Hematopoietic multipotent progenitor cell treated with erythropoietin and hydrocortisone succinate and interleukin-3 and kit ligand, for 17 days (in vitro differentiated cells): ENCODE measurements at places on chromosomes 6 and 20.

GRCh38 chr6:115740907-115741306 lies 319.8 kb downstream of the FRK start:
- no peak for DNase-seq

DNA sequence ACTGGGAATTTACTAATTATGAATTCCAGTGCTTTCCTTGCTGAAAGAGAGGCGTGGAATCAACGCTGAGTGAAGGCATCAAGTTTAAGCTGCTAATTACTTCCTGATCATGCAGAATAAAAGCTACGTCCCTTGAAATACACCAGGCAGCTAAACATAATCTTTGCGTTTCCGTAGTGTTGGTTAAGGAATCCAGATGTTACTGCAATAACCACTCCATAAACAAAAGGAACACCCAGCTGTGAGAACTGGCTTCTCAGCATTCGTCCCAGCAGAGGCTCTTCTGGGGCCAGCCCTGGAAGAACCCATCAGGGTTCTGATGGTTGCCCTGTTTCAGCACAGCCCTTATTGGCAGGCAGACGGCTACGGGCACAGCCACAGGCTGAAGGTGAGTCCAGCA lies 111.4 kb downstream of the CDH26 start:
- no peak for DNase-seq

DNA sequence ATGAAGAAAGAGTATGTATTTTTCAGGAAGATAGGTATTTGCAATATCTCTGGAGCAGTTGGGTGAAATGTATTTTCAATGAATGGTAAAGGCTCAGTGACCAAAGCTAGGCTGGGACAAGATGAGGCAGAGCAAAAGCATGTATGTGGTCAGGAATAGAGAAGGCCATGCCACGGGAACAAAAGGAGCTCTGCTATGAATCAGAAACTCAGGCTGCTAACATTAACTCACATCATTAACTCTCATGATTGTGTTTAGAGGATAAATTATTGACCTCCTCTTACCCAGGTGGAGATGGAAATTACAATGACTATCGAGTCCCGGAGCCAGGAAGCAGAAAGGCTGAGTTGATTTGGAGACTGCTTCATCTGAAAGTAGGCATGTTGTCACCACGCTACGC lies 220.2 kb downstream of the FUT9 start:
- no peak for DNase-seq

- DNase-seq: peak; percentile 74
Measured at GRCh38 chr6:27838945-27839625, 73.1 kb downstream of the OR2B2 start.

- no peak for DNase-seq
Measured at GRCh38 chr20:46512943-46513844, at the start of gene ZNF334. TSS of gene ZNF334 (minus strand) at chr20:46513559. CDS start at chr20:46512102, 1,457 bp downstream.

DNA sequence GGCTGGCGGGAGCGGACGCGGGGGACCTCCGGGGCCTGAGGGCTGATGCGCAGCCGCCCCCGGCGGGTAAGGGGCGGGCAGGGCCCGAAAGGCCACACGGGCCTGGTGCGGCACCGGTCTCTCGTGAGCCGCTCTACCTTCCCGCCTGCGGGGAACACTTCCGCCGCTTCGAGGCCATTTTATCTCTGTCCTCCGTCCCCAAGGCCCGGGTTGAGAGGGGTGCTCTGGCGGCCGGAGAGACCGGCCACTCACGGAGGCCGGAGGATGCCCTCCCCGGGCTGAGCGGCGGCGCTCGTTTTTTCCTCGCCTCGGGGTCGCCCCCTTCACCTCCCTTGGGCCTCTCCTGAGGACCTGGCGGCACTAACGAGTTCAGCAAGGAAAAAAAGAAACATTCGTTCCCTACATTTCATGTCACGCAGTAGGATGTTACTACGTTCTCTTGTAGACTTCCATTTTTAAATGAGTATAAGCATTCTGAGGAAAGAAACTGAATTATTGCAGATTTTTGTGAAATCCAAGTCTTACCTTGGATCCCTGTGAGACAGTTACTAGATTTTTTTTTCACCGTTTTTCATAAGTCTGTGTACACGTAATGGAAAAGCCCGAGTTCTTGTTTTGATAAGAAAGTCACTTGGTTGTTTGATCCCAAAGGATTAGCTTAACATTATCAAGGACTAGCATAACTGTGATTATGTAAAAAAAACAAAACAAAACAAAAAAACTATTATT lies 575 bp downstream of the WTAP start:
- peak; percentile 71 for DNase-seq

DNA sequence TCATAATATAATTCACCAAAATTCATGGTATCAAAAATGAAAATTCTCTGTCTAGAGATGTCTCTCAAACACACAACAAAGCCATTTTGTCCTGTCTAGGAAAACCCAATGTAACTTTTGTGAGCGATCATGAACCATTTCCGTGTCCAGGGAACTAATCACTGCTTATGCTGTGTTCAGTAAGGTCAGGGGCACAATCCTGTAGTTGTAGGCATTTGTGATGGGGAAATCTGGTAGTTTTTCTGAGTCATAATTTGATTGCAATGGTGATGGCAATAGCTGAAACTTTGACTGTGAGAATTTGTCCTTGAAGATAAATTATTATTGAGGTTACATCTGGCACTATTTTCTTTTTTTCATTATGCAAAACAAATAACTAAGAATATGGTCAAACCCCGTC lies 21.0 kb upstream of the GCLC start:
- DNase-seq: no peak

- DNase-seq: no peak
Measured at GRCh38 chr6:131954059-131954774, 3.0 kb upstream of the CCN2 start.

DNA sequence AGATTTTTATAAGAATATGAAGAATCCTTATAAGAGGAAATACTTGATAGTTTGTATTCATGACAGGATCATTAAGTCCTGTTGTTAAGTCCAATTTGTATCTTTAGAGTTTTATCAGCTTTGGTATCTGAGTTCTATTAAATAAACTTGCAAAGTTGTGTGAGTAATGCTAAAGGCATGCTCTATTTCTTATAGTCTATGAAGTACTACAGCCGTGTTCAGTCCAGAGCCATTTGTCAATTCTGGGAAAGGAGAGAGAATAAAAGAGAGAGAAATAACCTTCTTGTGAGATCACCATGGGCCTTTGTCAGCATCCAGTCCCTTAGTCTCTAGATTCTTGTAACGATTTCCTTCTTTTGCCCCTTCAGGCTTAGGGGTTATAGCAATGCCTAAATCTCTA lies 181.2 kb upstream of the POU3F2 start:
- DNase-seq: no peak

GRCh38 chr6:133673056-133673455 lies 215.9 kb upstream of the TCF21 start:
- no peak for DNase-seq

- no peak for DNase-seq
Measured at GRCh38 chr6:73309785-73310502, 44.1 kb downstream of the DPPA5 start.

DNA sequence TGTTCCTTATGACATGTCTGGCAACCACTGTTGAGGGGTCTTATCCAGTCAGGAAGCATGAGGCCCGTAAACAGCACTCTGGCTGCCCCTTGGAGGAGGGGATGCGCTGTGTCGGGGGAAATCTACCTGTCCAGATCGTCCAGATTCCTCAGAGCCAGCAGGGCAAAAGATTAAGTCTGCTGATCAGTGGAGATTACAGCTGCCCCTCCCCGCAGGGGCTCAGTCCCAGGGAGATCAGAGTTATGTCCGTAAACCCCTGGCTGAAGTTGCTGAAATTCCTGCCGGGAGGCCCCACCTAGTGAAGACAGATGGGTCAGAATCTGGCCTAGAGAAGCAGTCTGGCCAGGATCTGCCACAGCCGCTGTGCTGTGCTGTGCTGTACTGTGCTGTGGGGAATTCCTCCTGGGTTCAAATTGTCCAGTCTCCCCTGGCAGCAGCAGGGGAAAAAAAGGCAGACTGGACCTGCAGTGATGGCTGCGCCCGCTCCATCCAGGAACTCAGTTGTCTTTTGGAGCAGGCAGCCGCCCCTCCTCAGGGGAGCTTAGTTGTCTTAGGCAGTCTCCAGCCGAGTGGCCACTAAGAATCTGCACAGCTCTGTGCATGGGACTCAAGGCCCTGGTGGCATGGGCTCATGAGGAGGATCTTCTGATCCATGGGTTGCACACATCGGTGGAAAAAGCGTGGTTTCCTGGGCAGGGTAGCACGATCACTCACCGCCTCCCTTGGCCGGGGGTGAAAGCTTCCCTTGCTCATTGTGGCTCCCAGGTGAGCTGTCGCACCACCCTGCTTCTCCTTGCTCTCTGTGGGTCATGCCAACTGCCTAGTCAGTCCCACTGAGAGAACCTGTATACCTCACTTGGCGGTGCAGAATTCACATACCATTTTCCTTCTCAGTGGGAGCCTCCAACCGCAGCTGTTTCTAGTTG lies 1368.8 kb upstream of the ADGRB3 start:
- no peak for DNase-seq

DNA sequence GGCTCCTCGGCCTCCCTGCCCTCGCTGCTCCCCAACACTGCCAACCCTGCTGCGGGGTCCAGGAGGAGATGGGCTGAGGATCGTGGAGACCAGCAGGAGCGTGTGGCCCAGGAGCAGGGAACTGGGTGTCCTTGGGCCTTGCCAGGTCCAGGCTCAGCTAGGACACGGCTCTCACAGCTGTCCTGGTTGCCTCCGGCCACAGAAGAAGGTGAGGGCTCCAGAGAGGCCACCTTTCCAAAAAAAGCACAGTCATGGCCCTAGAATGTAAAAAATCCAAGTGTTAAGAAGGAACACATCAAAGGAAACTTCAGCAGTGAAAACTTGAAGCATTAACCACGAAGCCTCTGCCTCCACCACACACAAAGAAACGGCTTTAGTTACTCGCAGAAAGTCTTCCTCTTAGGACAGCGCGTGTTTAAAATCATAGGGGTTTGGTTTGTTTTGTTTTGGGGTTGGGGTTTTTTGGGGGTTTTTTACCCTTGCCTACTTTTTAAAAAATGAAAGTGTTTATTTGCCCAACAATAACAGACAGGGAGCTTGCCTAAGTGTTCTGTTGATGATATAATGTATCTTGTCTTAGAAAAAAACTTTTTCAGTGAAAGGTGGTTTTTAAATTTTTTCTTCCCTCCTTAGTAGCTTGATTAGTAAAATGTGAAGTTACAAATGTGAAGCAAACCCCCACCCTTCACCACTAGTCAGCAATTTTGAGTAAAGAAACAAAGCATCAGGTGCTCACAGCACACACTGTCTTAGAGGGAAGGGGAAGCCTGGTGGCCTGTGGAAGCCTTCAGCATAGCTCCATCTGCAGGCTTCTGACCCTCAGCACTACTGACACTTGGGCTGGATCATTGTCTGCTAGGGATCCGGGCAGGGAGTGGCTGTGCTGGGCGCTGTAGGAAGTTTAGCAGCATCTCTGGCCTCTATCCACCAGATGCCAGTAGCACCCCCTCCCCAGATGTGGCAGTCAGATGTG lies 60.0 kb downstream of the PTPN1 start:
- peak; percentile 18 for DNase-seq

- no peak for DNase-seq
Measured at GRCh38 chr20:53495398-53496092, 98.1 kb downstream of the ZNF217 start.
